WTC11 (cell line): ENCODE measurements at places on chromosomes 2 and 18. TPM values are rescaled to one million over a fixed set of nuclear protein-coding genes. Genes with fewer than 3 reads are reported as not detected.

The GKN2 gene
- total RNA-seq: not detected in 3 replicates

GRCh38 chr2:133352719-133353118 lies 215.5 kb downstream of the NCKAP5 start:
- H3K36me3 ChIP-seq: no peaks in the 10 kb centered on the region
- DNase-seq: no peak
- H3K4me3 ChIP-seq: no peak overlapping the region

The PFN4 gene
- total RNA-seq: 0.48 TPM in 1 of 3 replicates, not detected in the others

DNA sequence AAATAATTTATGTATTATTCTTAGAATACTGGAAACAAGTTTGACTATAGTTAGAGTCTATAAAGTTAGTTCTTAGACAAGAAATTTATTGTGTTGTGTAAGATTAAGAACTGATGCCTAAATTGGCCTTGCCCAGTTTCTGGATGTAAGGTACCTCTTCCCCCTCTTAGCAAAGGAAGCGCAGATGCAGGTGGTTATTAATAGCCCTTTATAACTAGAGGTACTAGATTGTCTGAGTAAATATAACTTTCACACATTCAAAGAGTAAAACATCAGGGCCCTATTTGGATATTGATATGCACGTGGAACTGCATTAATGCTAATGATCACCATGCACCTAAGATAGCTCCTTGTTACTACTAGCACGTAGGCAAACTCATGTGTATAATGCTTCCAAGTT lies 100.7 kb downstream of the ZEB2 start:
- H3K36me3 ChIP-seq: no peaks in the 10 kb centered on the region
- H3K27ac ChIP-seq: no peak overlapping the region
- DNase-seq: no peak
- H3K4me1 ChIP-seq: no peaks in the 10 kb centered on the region
- no peak overlapping the region for H3K4me3 ChIP-seq
- H3K27me3 ChIP-seq: no peaks in the 10 kb centered on the region

DNA sequence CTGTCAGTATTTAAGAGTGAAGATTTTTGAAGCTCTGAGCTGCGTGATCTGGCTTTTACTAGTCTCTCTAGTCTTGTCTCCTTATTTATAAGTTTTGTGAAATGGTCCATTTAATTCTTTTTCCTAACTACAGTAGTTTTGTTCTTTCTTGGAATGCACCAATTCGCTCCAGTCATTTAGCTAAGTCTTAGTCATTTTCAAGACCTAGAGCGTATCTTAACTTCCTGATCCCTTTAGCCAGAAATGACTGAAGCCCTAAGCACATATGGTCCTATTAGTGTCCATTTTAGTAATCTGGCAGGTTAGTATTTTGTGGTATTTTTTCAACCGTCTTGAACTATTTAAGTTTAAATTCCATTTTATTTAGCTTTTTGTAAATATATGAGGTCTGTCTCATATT lies 3.6 kb downstream of the BIRC6 start:
- H3K4me1 ChIP-seq: peaks cover 39% of the 10 kb centered on the region
- peaks cover 18% of the 10 kb centered on the region for H3K36me3 ChIP-seq
- no peak overlapping the region for H3K4me3 ChIP-seq
- DNase-seq: no peak
- H3K27ac ChIP-seq: peak overlapping the region; percentile 68
- no peaks in the 10 kb centered on the region for H3K27me3 ChIP-seq

The LRRC30 gene
- total RNA-seq: not detected in 3 replicates

DNA sequence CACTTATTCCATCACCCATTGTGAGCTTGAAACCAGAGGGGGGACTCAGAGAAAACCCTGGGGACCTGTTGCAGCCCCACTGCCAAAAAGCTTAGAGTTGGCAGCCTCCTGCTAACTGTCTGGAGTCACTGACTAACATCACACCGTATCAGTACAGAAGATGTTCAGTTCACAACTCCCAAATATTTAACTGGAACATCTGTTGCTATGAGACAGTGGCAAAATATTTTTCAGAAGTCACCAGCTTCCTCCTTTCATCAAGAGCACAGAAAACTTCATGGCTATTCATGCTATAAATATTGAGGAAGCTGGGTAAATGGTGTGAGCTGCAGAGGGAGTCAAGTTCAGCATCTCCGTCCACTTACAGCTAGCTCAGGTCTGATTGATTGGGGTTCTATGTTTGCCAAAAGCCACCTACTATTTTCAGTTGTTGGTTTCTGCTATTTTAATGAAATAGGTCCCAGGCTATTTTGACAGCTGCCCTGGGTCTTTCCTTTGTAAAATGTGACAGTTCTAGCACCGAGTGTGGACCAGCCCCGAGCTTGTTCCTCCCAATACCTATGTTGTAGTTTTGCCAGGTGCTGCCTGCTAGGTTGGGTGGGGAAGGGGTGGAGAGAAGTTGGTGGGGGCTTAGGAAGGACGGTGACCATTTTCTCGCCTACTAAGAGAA lies 9.8 kb downstream of the TUBB6 start:
- H3K4me1 ChIP-seq: peaks cover 14% of the 10 kb centered on the region
- no peak overlapping the region for H3K4me3 ChIP-seq
- peaks cover 50% of the 10 kb centered on the region for H3K36me3 ChIP-seq
- H3K27me3 ChIP-seq: no peaks in the 10 kb centered on the region

DNA sequence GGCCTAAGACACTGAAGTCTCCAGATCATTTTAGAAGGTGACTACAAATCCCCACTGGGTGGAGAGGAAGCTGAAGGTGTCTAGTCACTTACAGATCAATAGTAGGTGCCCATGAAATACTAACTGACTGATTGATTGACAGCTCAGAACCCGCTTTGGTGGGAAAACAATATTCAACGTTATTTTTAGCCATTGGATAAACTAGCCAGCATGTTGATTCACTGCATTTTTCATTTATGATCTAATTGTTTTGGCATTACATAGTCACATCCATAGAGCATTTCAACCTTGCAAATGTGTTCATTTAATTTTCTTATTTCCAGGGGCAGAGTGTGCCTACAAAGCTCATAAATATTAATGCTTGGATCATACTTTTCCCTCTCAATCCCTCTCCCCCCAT lies 162.3 kb downstream of the MREG start:
- H3K27ac ChIP-seq: no peak overlapping the region
- no peak overlapping the region for H3K4me3 ChIP-seq
- H3K36me3 ChIP-seq: peaks cover 23% of the 10 kb centered on the region
- no peaks in the 10 kb centered on the region; the same call in 1 of the 2 replicates for H3K27me3 ChIP-seq
- DNase-seq: no peak

DNA sequence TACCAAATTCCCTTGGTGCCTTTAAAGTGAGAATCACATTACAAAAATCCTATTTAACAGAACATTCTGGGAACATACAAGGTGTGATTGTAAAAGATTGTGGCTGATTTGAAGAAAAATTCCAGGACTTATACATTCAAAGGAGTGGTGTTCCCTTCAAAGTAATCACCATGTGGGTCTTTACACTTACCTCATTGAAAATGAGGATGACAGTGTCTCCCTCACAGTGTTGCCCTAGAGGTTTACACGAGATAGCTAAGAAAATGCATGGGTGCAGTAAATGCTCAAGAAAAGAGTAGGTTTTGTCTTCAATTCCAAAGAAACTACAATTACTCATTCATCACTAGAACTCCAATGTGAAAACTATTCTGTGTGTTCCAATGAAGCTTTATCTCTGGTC lies 331.5 kb downstream of the SLC4A3 start:
- H3K36me3 ChIP-seq: peaks cover 3% of the 10 kb centered on the region; the same call in 1 of the 2 replicates
- H3K4me3 ChIP-seq: no peak overlapping the region
- DNase-seq: no peak

GRCh38 chr2:36911012-36911411 lies 55.3 kb downstream of the STRN start:
- H3K4me3 ChIP-seq: no peak overlapping the region
- peaks cover 3% of the 10 kb centered on the region; the same call in 1 of the 2 replicates for H3K4me1 ChIP-seq
- peaks cover 3% of the 10 kb centered on the region for H3K36me3 ChIP-seq
- no peak for DNase-seq
- no peak overlapping the region for H3K27ac ChIP-seq
